Activated B cell treated with CpG ODN at 0.5 μM for 24 hours (primary cell): ENCODE measurements at places on chromosomes 13 and 19.

GRCh38 chr13:21998279-21998990, 327.6 kb downstream of the FGF9 start:
- no peak for DNase-seq

DNA sequence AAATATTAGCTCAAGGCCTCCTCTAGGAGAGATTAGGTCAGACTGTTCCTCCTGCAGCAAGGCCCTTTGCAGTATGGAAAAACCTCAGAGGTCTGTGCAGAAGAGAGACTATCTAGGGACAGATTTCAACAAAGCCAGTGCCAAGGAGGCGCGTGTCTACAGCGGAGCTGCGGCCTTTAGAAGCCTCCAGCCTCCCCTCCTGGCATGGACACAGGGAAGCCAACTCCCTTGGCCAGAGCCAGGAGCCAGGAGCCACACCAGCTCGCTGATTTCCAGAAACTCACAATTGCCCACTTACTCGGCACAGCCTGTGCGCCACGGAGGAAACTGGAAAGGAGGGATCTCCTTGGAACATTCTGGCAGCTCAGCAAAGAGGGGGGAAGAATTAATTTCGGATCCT, 63.4 kb downstream of the INSR start:
- no peak for DNase-seq

DNA sequence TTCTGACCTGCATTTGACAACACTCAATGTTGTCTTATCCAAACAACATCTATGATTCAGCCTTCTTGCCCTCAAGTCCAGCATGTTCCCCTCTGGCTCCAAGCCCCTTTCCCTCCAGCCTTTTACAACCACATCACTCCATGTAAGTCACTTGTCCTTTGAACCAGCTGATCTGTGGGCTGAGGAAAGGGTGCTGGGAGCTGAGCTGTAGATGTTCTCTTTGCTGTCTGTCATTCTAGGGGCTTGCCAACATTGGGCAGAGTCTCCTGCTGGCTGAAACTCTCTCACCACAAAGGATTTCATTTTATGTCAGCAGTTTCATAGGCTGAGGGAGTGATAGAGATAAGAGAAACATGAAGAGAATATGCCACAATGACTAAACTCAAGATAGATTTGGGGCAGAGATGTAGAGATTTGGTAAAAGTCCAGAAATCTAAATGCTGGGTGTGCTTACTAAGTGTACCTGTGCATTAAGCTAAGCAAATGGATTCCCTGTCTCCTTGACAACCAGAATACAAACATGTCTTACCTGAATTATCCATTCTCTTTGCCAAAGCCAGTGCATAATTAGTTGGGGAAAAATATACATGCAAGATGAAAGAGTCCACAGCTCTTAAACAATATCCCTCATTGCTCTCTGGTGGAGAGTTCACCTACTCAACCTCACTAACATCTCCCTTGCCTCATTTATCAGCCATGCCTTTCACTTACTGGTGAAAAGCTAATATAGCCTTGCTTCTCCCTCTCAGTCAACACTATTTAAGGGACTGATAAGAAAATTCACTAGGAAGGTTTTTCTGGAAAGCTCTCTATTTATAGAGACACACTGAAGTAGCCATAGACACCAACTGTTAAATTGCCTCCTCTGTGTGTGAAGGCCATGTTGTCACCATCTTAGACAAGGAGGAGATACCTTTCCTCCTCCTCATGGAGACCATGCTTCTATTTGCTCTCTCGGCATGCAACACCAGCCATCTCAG, 175.5 kb upstream of the SERP2 start:
- no peak for DNase-seq

DNA sequence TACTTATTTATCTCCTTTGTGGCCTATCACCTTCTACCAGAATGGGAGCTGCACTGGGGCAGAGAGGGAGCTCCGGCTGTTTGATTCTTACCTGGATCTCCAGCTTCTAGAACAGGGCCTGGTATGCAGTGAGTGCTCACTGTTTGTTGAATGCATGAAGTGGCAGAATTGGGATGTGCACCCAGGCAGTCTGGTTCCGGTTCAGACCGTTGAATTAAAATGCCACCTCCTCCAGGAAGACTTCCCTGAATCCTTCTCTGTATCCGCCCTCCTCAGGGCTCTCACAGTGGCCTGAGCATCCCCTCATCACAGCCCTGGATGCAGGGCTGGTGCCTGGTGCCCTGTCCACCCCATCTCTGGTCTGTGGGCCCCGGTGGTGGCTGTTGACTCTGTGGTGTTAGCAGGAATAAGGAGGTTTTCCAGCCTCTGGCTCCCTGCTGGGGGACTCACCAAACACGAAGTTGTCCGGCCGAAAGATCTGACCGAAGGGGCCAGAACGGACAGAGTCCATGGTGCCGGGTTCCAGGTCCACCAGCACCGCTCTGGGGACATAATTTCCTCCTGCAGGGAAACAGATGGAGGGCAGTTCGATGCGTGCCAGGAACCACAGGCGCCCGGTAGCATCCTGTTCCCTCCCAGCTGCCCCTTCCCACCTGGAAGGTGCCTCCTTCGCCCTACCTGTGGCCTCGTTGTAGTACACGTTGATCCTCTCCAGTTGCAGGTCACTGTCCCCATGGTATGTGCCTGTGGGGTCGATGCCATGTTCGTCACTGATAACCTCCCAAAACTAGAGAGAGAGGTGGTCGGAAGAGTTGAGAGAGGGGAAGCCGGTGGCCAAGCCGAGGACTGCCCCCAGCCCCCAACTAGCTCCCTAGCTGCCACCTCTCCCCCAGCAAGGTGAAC, 1.0 kb downstream of the TUBB4A start:
- DNase-seq = no peak

DNA sequence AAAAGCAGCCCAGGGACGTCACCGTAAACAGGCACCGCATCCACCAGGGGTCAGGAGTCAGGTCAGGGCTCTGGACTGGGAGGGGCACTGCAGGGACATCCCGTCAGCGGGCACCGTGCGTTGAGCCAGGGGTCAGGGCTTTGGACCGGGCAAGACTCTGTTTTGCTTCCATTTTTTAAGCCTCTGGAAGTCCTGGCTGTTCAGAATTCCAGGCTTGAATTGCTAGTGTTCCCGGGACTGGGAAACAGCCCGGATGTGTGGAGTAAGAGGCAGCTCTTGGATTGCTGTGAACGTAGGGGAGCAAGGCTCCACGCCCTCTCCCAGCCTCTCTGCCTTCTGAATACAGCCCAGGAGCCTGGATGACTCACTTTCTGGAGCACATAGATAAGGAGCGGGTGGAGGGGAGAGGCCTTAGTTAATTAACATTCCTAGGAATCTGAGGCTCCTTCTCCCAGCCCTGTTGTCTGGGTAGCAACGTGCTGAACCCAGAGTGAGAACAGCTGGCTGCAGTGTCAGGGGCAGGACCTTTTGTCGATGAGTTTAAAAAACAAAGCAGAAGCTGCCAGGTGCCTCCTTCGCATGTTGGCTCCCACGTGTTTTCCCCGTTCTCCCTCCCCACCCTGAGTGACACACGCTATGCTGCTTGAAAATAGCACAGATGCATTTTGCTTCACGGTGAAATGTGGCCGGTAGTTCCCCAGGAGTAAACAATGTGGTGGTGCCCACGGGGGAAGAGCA, 21.9 kb downstream of the ATP11A start:
- no peak for DNase-seq

GRCh38 chr13:35630551-35631275, 154.2 kb upstream of the MAB21L1 start:
- no peak for DNase-seq

DNA sequence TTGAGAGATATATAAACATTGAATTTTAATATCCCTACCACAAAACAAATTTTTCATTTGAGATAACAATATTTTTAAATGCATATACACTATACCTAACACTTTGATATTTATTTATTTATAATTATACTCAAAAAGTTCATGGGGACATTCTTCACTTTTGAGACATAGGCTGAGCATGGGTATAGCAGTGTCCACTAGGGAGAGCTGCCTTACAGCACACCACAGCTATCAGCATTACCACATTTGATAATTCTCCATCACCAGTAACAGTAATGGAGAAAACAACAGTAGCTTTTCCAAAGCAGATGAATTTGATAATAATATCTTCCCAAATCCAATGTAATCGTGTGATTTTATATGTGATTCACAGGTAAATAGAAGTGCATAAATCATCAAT, 626.1 kb downstream of the DACH1 start:
- no peak for DNase-seq

DNA sequence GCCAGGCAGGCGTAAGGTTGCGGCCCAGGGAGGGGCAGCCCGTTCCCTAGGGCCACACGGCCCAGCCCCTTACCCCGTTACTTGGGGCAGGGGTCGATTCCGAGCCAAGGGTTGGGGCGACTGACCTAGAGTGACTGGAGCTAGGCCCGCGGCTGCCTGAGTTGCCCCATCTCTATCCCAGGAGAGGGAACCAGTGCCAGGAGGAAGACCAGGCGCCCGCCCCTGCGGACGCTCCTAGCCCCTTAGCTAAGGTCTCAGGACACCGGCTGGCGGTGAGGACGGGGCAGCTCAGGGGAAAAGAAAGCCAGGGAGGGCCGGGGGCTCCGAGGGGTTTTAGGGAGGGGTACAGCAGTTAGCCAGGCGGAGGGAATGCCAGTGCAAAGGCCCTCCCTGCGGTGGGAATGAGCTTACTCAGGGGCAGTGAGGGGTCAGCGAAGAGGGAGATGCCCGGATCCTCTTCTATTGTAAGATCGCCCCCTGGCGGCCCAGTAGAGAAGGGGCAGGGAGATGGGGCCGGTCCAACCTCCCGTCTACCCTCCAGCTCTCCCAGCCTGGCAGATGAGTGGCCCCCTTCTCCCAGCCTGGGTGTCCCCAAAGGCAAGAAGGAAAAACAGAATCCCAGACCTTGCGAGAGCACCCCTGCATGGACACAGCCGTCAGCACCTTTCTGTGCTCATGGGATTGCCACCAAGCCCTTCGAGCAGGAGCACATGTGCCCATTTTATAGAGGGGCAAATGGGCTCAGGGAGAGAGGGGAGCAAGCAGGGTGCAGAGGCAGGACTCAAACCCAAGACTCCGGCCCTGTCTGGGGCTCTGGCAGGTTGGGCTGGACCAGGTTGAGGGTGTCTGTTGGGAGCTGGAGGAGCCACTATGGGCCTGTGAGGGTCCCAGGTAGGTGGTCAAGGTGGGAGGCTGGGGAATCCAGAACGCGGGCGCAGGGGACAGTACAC, 16.3 kb downstream of the CILP2 start:
- DNase-seq = peak; percentile 43

GRCh38 chr19:28737021-28737895, 475.7 kb downstream of the UQCRFS1 start:
- no peak for DNase-seq

DNA sequence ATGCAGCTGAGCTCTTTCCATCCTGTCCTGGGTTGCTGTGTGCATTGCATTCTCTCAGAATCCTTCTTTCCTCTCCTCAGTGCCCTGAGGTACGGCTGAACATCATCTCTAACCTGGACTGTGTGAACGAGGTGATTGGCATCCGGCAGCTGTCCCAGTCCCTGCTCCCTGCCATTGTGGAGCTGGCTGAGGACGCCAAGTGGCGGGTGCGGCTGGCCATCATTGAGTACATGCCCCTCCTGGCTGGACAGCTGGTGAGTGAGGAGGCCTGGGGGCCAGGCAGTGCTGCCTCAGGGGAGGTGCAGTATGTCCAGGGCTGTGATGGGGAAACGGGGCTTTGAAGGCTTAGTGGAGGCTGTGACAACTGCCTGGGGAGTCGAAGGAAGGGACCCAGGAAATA, 29.8 kb downstream of the PPP2R1A start:
- DNase-seq = no peak

DNA sequence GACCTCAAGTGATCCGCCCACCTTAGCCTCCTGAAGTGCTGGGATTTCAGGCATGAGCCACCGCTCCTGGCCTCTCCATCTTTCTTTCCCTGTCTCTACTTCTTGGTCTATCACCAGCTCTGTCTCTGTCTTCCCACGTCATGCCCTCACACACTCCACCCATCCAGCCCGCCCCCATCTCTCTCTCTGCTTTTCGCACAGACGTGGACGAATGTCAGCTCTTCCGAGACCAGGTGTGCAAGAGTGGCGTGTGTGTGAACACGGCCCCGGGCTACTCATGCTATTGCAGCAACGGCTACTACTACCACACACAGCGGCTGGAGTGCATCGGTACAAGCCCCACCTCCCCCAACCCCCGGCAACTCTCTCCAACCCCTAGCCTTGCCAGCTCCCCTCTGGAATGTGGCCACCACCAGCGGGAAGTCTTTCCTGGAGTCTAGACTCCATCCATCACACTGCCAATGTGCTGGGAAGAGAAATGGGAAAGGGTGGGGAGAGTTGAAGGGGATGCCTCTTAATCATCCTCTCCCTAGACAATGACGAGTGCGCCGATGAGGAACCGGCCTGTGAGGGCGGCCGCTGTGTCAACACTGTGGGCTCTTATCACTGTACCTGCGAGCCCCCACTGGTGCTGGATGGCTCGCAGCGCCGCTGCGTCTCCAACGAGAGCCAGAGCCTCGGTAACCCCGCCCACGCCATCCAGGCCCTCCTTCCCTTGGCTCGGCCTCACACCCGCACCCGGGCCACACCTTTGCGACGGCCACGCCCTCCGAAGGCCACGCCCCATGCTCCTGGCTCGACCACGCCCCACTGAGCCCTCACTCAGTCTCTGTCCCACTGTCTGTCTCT, 22.5 kb downstream of the LTBP4 start:
- no peak for DNase-seq

DNA sequence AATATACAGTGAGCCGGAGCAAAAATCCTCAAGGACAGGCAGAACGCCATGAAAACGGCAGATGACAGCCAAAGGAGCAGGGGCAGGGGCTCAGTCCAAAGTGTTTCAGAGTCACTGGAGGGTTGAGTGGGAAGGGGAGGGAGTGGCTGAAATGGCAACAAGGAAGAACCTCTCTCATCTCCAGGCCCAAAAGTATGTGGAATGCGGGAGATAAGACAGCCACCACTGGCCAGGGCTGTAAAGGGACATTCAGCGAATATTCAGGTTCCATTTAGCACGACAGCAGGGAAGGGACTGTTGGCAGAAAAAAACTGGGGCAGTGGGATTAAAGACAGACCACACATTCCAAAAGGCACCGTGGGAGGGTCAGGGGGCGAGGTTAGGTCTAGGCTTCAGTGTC, 48.4 kb downstream of the USPL1 start:
- no peak for DNase-seq

DNA sequence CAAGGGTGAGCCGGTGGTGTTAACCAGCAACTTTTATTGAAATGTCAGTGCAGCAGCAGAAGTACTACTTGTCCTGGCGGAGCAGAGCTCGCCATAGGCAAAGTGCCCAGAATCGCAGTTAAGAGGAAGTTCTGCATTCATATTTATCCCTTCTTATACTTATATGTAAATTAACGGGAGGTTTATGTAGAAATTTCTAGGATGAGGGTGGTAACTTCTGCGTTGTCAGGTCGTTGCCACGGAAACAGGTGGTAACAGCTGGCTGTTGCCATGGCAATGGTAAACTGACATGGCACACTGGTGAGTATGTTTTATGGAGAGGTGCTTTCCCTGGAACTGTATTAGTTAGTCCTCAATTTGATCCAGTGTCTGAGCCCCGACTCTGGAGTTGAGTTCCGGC, 2494.9 kb upstream of the PCDH20 start:
- no peak for DNase-seq
